Stomach (tissue), 19 donors: ENCODE measurements at places on chromosomes 3 and 15.

GRCh38 chr3:33690341-33690740, 27.7 kb downstream of the CLASP2 start:
- H3K4me3 ChIP-seq, result no peak overlapping the region
- peaks cover 10% of the 10 kb centered on the region for H3K36me3 ChIP-seq
- no peaks in the 10 kb centered on the region for H3K27me3 ChIP-seq
- H3K4me1 ChIP-seq, result no peaks in the 10 kb centered on the region
- no peak overlapping the region for H3K27ac ChIP-seq

- no peaks in the 10 kb centered on the region for H3K36me3 ChIP-seq
- no peak overlapping the region for H3K4me3 ChIP-seq
- DNase-seq, result no peak
- no peaks in the 10 kb centered on the region for H3K27me3 ChIP-seq
- H3K27ac ChIP-seq, result no peak overlapping the region
Observed at GRCh38 chr3:12560505-12561190, 3.8 kb downstream of the MKRN2 start.

GRCh38 chr15:79991826-79992225, 20.8 kb upstream of the BCL2A1 start:
- no peaks in the 10 kb centered on the region for H3K4me1 ChIP-seq
- H3K36me3 ChIP-seq, result no peaks in the 10 kb centered on the region
- no peak overlapping the region for H3K27ac ChIP-seq
- no peaks in the 10 kb centered on the region for H3K27me3 ChIP-seq
- no peak for DNase-seq

GRCh38 chr15:62326460-62327011, 161.5 kb upstream of the C2CD4B start:
- H3K27me3 ChIP-seq, result no peaks in the 10 kb centered on the region
- H3K4me1 ChIP-seq, result no peaks in the 10 kb centered on the region
- H3K36me3 ChIP-seq, result no peaks in the 10 kb centered on the region
- H3K27ac ChIP-seq, result no peak overlapping the region
- H3K4me3 ChIP-seq, result no peak overlapping the region

DNA sequence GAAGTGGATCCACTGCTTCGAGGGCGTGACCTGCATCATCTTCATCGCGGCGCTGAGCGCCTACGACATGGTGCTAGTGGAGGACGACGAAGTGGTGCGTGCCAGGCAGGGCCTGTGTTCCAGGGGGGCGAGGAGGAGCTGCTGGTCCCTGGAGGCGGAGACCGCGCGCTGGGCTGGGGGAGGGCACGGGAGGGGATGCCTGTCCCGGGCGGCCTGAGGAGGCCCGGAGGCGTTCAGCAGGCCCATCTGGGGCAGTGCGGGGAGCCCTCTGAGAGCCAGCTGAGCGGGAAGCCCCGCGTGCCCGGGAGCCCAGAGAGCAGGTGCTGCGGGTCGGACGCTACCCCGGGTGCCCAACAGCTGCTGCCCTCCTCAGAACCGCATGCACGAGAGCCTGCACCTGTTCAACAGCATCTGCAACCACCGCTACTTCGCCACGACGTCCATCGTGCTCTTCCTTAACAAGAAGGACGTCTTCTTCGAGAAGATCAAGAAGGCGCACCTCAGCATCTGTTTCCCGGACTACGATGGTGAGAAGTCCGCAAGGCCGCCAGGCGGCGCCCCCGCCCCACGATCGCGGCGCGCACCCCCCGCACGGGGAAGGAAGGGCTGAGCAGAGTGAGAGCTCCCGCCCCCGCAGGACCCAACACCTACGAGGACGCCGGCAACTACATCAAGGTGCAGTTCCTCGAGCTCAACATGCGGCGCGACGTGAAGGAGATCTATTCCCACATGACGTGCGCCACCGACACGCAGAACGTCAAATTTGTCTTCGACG, 2.9 kb downstream of the GNAT1 start:
- H3K27me3 ChIP-seq, result peaks cover 8% of the 10 kb centered on the region
- H3K4me1 ChIP-seq, result peaks cover 27% of the 10 kb centered on the region
- H3K36me3 ChIP-seq, result no peaks in the 10 kb centered on the region
- peak; percentile 73 for DNase-seq

- H3K4me3 ChIP-seq, result no peak overlapping the region
- H3K4me1 ChIP-seq, result no peaks in the 10 kb centered on the region
- DNase-seq, result no peak
- H3K27me3 ChIP-seq, result no peaks in the 10 kb centered on the region
- no peaks in the 10 kb centered on the region for H3K36me3 ChIP-seq
Observed at GRCh38 chr3:161332792-161333191, 38.5 kb downstream of the SPTSSB start.

DNA sequence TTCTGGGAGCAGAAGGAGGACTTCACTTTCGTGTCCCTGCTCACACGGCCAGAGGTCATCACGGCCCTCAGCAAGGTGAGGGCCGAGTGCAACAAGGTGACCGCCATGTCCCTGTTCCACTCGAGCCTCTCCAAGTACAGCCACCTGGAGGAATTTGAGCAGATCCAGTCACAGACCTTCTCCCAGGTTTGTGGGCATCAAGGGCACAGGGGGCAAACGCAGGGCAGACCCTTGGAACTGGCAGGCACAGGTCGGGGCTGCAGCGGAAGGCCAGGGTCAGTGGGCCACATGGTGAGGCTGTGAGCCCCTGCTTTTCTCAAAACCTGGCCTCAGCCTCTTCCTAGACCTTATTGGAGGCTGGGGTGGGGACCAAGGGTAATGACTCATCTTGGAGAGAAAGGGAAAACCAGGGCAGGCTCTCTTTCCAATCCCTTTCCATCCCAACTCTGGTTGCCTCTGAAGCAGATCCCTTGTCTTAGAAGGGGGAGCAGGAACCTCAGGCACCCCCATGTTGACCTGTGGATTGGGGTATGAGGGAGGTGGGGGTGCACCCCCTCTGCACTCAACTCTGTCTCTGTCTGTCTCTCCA, 29.5 kb downstream of the DNAH1 start:
- no peak overlapping the region for H3K4me3 ChIP-seq
- H3K36me3 ChIP-seq, result peaks cover 10% of the 10 kb centered on the region
- no peaks in the 10 kb centered on the region for H3K27me3 ChIP-seq
- DNase-seq, result no peak

DNA sequence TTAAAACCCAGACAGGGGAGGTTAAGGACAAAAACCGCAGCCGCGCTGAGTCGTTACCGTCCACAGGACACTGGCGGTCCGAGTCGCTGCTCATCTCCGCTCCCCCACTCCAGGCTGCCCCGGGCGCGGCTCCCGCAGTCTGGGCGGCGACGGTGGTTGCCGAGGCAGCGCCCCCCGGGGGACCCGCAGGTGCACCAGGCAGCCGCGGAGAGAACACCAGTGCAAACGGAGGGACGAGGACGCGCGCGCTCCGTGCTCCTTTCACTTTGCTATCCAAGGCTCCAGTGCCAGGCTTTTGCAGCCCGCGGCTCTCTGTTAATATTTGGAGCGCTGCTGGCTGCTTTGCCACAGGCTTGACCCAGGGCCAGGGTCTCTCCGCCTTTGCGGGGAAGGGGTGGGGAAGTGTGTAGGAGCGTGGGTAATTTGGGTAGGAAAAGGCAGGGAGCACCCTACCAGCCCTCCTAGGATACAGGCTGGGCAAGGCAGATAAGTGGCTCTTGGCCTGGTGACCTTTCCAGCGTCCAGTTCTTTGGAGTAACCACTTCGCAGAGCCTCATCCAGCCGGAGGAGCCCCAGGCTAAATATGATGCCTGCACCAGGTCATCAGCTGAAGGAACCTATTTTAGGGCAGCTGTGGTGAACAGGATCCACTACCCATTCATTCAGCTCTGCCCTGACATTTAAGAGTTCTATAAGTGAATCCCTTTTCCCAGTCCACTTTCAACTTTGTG, at the start of gene GADL1:
TSS of gene GADL1 (minus strand) at position 141 of the 731 bp plus-strand sequence. CDS start at position 94, 47 bp downstream.
- H3K27me3 ChIP-seq, result no peaks in the 10 kb centered on the region
- H3K27ac ChIP-seq, result no peak within 1 kb of the TSS
- DNase-seq, result peak; percentile 29
- H3K4me3 ChIP-seq, result peak within 1 kb of the TSS; percentile 60

DNA sequence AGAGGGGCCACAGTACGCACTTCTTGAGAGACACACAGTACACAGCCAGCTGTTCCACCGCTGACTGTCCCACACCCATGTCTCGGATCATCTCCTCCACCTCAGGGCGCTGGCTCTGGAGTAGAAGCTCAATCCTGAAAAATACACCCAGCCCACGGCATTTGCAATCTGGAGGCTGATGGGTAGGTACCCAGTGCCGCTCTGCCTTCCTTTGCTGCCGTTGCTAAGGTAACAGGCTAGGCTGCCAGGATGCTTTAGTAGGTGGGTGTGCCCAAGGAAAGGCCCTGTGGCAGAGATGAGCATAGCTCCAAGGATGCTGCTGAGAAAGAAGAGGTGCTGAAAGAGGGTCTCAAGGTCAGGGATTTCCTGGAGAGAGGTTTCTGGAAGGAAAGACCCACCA, 14.6 kb downstream of the TRAIP start:
- H3K27ac ChIP-seq, result no peak overlapping the region
- no peak for DNase-seq
- no peaks in the 10 kb centered on the region for H3K36me3 ChIP-seq

GRCh38 chr15:66588537-66588936, 22.7 kb upstream of the LCTL start:
- peaks cover 23% of the 10 kb centered on the region for H3K27me3 ChIP-seq
- H3K36me3 ChIP-seq, result no peaks in the 10 kb centered on the region
- H3K4me3 ChIP-seq, result no peak overlapping the region
- peaks cover 6% of the 10 kb centered on the region for H3K4me1 ChIP-seq
- no peak for DNase-seq

DNA sequence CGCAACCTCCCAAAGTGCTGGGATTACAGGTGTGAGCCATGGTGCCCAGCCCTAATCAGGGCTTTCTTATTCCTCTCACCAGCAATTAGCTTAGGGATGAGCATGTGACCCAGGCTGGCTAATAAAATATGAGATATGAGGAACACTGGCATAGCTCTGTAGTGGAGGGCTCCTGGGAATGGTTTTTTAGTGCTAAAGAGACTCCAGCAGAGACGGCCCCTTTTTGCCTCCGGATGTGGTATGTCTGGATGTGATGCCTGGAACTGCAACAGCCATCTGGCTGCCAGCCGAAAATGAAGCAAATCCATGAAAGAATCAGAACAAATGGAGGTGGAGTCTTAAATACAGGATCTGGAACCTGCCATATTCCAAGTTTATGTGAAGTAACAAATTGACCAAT, 69.1 kb upstream of the MAGI1 start:
- H3K4me1 ChIP-seq, result no peaks in the 10 kb centered on the region
- H3K27ac ChIP-seq, result no peak overlapping the region
- no peak overlapping the region for H3K4me3 ChIP-seq
- no peaks in the 10 kb centered on the region for H3K27me3 ChIP-seq
- DNase-seq, result peak; percentile 23

DNA sequence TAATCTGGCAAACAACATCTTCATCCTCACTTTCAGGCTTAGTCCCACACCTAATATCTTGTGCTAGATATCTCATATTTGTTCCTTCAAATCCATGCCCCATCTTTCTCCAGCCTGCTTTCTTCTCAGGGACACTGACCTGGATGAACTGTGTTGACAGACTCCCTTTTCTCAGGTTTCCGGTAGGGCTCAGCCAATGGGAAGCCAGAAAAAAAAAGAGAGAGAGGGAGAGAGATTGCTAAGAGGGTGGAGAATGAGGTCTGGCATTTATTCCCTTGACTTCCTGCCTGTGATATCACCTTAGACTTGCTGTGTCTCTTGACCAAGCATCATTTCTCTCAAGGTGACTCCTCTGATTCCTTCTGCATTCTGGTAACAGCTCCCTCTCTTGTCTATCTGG, 145.6 kb upstream of the ABI3BP start:
- no peaks in the 10 kb centered on the region for H3K4me1 ChIP-seq
- no peak for DNase-seq

DNA sequence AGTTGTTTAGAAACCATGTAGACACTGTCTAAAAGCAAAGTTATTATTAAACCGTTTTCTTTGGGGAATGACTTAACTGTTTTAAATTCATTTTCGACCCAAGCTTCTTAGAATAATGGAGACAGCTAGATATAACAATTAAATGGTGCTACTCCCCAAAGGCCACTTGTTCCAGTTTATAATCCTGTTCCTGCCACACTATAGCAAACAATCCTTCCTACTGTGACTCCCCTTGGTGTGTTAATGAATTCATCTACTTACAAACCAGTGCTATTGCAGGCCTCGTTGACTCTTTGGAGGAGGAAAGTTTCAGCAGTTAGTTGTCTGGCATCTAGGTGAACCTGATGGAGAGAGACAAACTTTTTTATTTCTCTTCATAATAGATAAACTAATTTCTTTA, 25.2 kb upstream of the CLSTN2 start:
- H3K27ac ChIP-seq, result no peak overlapping the region
- H3K4me3 ChIP-seq, result no peak overlapping the region
- no peaks in the 10 kb centered on the region for H3K4me1 ChIP-seq
- DNase-seq, result no peak
- H3K36me3 ChIP-seq, result no peaks in the 10 kb centered on the region
- no peaks in the 10 kb centered on the region for H3K27me3 ChIP-seq

DNA sequence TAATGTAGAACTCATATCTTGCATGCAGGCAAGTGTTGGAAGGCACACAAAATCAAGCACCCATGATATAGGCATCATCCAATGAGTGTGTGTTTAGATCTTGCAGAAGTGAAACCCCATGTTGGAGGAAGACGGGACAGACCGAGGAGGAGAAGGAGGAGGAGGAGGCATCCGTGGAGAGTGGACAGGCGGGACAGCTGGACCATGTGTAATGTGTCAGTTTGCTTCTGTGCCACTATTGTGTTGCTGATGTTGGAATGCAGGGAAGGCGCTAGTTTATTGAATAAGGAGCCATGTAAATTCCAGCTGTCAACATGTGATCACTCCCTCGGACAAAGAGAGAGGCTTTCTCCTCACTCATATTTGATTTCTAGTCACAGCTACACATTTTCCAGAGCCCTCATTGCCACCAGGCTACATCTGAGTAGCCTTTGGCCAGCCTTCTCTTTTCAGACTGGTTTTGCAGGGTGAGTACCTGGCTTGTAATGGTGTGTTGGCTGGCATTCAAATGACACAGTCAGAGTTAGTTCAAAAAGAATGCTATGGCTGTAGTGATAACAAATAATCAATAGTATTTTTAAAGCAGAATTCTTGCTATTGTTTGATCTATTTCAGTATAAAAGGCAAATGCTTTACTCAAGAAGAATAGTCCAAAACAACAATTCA, 1037.6 kb upstream of the NR2F2 start:
- H3K4me3 ChIP-seq, result peak overlapping the region; percentile 15
- peak; percentile 72 for DNase-seq
- H3K36me3 ChIP-seq, result no peaks in the 10 kb centered on the region
- H3K27me3 ChIP-seq, result no peaks in the 10 kb centered on the region
- H3K27ac ChIP-seq, result peak overlapping the region; percentile 36
- H3K4me1 ChIP-seq, result peaks cover 32% of the 10 kb centered on the region

DNA sequence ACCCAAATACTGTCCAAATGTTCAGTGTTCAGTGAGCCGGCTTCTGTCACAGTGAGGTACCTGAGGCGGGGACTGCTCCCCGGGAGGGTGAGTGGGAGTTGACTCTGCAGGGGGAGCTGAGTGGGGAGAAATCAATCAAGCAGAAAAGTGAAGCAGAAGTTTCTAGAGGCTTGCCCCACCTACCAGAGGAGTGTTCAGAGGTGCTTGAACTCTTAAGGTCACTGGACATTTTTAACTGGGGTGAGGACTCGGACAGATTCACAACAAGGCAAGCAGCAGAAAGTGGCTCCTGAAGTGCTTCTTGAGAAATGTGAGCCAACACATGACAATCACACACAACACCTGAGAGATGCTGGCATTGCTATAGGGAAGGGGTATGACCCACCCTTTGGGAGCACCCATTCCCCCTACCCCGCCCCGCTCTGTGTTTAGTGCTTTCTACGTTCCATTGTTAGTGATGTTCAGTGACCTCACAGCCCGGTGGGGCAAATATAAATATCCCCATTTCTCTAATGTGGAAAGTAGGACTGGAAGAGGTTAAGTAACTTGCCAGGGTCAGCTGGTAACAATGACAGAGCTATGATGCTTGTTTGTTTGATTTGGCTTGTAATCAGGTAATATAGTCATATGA, 48.6 kb upstream of the AKAP13 start:
- DNase-seq, result no peak
- H3K27me3 ChIP-seq, result no peaks in the 10 kb centered on the region
- peak overlapping the region; percentile 87 for H3K27ac ChIP-seq
- no peaks in the 10 kb centered on the region for H3K36me3 ChIP-seq
- peaks cover 20% of the 10 kb centered on the region for H3K4me1 ChIP-seq
- no peak overlapping the region for H3K4me3 ChIP-seq
